LHCN-M2 (cell line): ENCODE measurements at places on chromosomes 7 and 10. TPM values are rescaled to one million over a fixed set of nuclear protein-coding genes. Genes with fewer than 3 reads are reported as not detected.

GRCh38 chr10:74825371-74826141 lies 844 bp upstream of the KAT6B start:
- no peak for DNase-seq

- no peak for DNase-seq
Observed at GRCh38 chr10:75475460-75476182, 44.2 kb downstream of the LRMDA start.

SPAG6 gene
- not detected in 2 replicates for total RNA-seq

GRCh38 chr7:75878312-75878768 lies 494 bp upstream of the RHBDD2 start:
- DNase-seq: no peak

GRCh38 chr7:42107484-42108240 lies 129.3 kb downstream of the GLI3 start:
- DNase-seq: peak; percentile 83

DNA sequence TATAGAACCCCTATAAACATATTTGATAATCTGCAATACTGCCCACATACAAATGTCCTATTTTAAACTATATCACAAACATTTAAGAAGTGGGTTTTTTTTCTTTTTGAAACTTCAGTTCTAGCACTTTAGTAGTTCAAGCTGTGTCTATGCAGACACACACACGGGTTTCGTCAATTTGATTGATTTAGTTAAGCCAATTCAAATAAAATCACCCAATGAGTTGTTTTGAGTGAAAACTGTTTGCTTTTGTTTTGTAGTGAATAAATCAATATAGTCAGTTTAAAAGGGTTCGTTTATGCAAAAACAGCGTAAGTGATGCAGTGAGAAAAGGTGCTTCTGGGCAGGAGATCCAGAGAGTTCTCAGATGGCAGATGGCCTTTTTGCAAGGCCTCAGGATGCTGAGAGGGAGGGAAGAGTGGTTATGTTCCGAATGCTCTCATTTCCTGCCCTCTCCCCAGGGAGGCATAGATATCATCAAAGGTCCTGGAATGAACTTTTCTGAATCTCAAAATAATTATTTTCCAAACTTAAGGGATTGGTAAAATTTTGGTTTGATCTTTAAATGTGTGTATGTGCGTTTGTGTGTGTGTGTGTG lies 102.7 kb downstream of the AGMO start:
- DNase-seq: peak; percentile 82

DNA sequence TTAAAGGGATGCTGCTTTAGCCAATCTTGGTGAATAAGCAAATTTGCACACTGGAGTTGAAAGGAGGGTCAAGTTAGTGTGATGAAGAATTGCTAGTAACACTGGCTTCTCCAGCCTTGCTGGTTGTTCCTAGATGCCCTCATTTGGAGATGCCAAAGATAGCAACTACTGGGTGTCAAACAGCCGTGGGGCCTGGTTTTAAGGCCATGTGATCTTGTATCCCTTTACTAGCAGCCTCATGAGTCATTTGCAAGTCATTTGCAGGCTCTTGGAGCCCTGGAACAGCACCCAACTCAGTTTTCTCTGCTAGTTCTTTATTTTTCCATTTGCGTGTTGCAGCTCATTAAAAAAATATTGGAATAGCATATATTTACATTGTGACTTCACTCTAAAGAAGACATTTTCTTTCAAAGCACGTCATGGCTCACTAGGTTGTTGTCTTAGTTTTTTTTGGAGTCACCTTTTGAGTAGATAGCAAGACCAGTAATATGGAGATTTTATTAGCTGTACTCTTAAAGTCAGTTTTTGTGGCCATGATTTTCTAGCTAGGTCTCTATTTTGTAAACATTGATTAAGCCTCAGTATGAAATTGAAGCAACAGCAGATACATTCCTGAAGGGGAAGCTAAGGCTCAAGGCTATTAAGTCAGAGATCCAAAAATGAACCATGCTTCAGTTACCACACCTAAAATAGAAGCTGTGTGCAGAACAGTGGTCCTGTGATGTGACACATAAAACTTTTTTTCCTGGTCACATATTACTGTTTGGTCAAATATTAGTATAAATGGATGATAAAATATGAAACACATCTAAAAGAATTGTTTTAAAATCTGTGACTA lies 1.3 kb downstream of the LSMEM1 start:
- DNase-seq: peak; percentile 97

NUTM2E gene
- total RNA-seq: 0.06 TPM in 1 of 2 replicates, not detected in the other

MSS51 gene
- total RNA-seq: 1.4 and 2.5 TPM in 2 replicates

DNA sequence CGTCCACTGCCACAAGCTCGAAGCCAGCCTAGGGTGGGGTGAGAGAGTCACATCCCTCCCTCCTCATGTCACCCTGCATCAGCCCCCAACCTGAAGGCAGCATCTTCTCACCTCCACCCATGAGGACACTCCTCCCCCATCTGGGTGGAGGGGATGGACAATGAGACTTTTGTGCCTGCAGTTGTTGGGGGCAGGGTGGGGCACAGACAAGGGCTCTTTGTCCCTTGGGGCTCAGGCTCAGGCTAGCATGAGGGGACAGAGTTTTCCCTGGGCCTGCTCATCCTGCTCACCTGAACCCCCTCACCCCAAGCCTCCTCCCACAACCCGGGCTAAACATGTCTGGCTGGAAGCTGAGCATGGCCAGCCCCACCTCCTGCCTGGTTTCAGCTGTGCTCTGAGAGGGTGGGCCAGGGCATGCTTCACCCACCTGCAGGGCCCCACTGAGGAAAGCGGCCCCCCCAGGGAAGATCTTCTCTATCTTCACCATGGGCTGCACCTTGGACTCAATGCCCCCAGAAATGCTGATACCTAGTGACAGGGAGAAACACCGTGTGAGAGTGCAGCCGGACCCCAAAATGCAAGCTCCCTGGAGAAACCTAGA lies 9.3 kb downstream of the LZTS2 start:
- no peak for DNase-seq

DNA sequence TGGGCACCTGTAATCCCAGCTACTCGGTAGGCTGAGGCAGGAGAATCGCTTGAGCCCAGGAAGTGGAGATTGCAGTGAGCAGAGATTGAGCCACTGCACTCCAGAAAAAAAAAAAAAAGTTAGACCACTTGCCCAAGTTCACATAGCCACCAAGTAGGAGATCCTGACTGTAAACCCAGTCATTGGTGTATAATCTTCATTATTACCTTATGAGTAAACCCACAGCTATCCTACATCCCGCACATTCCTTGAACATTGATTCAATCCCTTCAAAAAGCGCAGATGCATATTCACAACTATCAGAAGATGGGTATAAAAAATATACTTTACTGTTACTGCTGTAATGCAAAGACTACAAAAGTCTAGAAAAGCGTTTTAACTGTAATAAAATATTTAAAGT lies 512.9 kb downstream of the SUGCT start:
- no peak for DNase-seq

- DNase-seq: no peak
Observed at GRCh38 chr7:35823440-35823839, 22.6 kb downstream of the SEPTIN7 start.

GRCh38 chr10:69800109-69800508 lies 1.6 kb upstream of the COL13A1 start:
- DNase-seq: peak; percentile 51

- no peak for DNase-seq
Observed at GRCh38 chr7:52741670-52742290, 293.7 kb upstream of the POM121L12 start.

GRCh38 chr10:30070001-30070685 lies 10.8 kb upstream of the JCAD start:
- DNase-seq: no peak

- peak; percentile 41 for DNase-seq
Observed at GRCh38 chr7:74656441-74656836, 1.1 kb upstream of the GTF2I start.

- peak; percentile 38 for DNase-seq
Observed at GRCh38 chr10:33074443-33074842, 116.4 kb upstream of the ITGB1 start.

DNA sequence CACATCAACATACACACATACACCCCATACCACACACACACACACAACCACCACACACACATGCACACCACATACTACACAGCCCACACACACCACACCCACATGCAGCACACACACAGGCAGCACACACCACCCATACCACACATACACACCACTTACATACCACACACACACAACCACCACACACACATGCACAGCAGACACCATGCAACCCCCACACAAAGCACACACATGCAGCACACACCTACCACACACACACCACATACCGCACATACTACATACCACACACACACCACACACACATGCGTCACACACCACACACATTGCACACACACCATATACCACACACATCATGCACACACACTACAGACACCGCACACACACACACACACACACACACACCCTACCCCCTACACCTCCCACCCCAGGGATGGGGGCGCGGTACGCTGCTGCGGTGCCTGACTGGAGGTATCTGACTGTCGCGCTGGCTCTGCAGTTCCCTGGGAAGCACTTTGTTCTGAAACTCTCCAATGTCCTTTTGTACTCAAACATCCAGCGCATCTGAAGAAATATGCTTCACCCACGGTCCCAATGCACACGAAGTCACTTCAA lies 5.4 kb upstream of the TRPV6 start:
- no peak for DNase-seq

GRCh38 chr7:37642028-37642540 lies 41.5 kb upstream of the GPR141 start:
- no peak for DNase-seq

INTS1 gene
- 68.9 and 69.6 TPM in 2 replicates for total RNA-seq
